ENCODE measurements at places on chromosomes 2 and 18.

- no peak for DNase-seq
Measured at GRCh38 chr2:216932863-216933548, 73.1 kb upstream of the TNP1 start.

DNA sequence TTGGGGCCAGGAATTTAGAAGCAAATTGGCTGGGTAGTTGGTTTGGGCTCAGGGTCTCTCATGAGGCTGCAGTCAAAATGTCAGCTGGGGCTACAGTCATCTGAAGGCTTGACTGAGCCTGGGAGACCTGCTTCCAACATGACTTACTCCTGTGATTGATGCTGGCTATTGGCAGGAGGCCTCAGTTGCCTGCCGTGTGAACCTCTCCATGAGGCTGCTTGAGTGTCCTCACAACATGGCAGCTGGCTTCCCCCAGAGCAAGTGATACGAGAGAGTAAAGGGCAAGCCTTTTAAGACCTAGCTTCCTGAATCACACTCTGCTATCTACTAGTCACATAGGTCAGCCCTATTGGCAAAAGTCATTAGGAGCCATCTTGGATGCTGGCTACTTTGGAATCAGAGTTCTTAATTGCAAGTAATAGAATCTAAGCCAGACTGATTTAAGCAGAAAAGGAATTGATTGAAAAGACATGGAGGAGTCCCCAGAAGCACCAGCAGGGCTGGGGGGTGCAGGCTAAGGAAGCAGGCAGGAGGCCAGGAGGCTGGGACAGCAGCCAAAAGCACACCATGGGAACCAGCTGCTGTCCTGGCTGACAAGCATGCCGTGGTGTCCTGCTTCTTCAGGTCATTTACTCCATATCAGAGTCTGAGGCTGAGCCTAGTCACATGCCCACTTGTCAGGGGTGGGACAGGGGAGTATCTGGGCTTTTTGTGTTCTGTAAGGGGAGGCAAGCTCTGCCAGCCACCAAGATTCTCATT, 7.8 kb upstream of the GIGYF2 start:
- DNase-seq: no peak

DNA sequence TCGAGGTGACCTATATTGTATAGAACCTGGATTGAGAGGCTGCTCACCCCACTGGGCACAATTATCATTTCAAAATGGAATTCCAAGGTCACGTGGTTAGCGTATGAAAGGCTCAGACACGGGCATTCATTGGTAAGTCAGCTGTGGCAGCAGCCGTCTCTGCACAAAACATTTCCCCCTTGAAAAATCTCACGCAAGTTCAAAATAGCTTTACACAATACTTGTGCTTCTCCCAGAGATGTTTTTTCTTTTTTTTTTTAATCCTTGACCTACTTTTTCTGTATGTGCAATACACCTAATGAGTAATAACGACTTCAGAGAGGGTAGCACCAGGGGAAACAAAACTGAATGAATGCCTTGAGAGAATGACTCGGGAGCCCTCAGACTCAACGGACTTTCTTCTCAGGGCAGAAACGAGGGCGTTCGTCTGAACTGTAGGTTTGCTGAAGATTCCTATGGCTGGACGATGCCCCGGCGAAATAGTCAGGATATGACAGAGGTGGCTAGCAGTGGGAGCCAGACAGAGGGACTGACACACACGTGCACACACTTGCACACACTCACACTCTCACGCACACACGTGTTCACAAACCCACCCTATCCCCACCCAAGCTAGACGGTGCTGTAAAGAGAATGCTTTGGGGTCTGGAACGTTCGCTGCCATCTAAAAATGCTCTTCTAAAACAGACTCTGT, 77.8 kb downstream of the PDCL3 start:
- no peak for DNase-seq

GRCh38 chr2:19496646-19497045, 138.2 kb upstream of the OSR1 start:
- no peak for DNase-seq

GRCh38 chr2:232652505-232652851, 19.1 kb downstream of the EFHD1 start:
- DNase-seq: no peak

GRCh38 chr2:183204397-183204796, 80.2 kb downstream of the NUP35 start:
- no peak for DNase-seq

- no peak for DNase-seq
Measured at GRCh38 chr2:2683606-2684224, 352.6 kb upstream of the MYT1L start.

DNA sequence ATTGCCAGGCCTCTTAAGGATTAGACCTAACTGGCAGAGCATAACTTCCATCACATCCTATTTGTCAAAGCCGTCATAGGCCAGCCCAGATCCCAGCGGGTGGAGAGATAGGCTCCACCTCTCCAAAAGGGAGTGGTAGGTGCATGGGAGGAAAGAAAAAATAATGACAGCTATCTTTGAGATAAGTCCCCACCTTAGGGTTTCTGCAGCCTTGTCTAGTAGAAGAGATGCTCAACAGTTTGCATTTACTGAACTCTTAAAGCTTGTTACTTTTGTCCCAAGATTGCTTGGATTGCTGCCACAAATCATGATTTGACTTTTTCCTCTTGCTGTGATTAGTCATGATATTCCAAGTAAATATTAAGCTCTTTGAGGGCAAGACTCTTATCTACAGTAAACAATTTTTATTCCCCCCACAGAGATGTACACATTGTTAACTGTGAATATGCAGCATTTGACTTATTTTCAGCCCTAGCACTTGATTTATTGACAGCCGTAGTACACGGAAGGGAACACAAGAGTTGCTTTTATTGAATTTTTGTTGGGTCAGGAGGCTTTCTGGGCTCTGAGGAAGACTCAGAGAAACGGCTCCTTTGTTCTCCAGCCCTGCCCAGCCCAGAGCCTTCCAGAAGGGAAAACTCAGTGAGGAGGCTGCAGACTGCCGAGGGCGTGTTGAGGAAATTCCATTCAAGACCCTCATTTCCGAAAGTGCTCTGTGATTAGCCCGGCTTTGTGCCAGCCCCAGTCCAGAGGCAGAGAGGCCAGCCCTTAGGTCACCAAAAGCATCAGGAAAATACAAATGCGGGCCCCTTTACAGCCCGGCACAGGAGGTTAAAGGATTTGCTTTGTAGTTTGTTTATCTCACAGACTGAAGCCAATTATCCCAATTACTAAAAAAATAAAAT, 75.5 kb upstream of the ZNF532 start:
- DNase-seq: no peak

DNA sequence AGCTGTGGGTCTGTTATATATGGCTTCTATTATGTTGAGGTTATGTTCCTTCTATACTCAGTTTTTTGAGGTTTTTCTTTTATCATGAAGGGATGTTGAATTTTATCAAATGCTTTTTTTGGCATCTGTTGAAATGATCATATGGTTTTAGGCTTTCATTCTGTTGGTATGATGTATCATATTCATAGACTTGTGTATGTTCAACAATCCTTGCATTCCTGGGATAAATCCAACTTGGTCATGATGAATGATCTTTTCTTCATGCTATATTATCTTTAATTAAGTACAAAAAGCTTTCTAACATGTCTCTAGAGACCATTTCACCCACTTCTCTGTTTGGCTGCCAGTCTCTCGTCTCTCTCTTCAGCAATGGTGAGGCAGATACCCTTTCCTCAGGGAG, 54.2 kb downstream of the MDH1 start:
- DNase-seq: no peak
